Activated CD4-positive, alpha-beta T cell treated with anti-CD3 and anti-CD28 coated beads, Interleukin-2, Interleukin-6, amounts not matched to agents 100 ng/mL and 50 ng/mL, durations not matched to agents 16 hours and 8 hours (primary cell): ENCODE measurements at places on chromosomes 12 and 14.

- peak; percentile 53 for DNase-seq
These were observed 1124.7 kb downstream of the FLRT2 start for GRCh38 chr14:86654558-86655184.

GRCh38 chr12:20657496-20657895 lies 37.6 kb upstream of the SLCO1C1 start:
- DNase-seq, result no peak

DNA sequence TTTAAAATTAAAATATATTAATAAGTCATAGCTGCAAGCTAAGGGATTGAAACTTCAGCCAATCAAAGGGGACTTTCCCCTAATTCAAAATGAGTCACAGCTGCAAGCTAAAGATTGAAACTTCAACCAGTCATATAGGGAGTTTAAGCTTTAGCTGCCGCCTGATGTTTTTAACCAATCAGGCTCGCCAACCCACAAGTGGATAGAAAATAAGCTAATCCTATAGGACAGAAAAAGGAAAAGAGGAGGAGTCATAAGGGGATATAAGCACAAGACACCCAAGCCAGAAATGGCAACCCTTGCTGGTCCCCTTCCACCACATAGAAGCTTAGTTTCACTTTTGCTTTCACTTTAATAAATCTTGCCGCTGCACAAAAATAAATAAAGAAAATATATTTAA lies 1154.6 kb downstream of the GALC start:
- DNase-seq, result peak; percentile 30

DNA sequence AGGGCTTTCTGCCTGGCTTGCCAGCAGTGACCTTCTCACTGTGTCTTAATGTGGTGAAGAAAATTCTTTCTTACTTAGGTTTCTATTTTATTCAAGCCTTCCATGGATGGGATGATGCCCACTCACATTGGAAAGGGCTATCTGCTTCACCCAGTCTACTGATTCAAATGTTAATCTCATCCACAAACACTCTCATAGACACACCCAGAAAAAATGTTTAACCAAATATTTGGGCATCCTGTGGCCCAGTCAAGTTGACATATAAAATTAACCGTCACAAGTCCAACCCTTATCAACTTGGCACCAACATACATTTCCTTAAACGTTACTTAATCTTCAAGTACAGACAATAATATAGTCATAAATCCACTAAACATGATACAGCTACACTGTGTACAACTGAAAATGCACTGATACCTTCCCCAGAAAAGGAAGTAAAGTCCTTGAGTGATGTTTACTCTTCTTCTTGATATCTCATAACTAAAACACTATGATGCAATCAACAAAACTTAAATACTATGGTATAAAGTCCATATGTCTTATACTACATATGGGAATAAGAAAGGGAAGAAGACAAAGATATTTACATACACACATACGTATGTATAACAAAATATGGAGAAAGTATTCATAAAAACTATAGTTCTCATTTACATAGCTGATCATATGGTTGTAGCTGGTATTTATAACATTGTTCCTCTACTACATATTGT lies 394.7 kb upstream of the NOVA1 start:
- no peak for DNase-seq

DNA sequence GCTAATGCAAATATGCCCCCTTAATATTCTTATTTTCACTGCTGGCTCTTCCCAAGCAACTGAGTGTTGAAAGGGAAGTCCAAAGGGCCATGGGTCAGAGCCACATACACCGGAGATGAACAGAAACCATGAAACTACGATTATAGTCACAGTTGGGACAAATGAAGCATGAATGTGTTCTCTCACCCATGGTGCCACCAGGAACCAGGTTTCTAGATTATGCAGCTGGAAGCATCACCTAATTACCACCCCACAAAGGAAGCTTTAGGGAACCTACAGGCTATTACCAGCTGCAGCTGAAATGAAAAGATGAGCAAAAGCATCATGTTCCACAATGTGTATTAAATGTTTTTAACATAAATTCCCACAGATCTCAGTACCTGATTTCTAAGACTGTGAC lies 15.4 kb downstream of the TMTC1 start:
- no peak for DNase-seq

DNA sequence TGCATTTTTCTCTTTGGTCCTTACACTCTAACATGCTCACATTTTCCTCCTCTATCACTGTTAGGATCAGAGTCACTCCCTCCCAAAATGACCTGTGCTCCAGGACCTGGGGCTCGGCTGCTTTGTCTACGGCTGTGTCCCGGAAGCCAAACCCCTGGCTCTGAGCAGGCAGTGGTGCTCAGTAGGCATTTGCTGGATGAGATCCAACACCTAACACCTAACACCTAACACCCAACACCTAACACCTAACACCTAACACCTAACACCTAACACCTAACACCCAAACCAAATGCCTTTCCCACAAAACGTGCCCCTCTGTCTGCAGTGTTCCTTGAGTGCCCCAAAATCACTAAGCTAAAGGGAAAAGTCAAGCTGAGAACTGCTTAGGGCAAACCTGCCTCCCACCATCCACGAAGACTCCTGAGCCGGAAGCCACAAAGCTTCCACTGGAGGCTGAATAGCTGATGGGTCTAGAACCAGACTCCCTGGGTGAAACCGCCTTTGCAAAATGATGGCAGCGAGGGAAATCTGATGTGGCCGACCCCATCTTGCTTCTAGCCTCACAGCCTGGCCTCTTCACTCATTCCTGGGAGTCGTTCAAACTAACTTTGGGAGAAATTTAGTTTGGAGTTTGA lies 29.2 kb downstream of the HSP90AA1 start:
- DNase-seq, result no peak

DNA sequence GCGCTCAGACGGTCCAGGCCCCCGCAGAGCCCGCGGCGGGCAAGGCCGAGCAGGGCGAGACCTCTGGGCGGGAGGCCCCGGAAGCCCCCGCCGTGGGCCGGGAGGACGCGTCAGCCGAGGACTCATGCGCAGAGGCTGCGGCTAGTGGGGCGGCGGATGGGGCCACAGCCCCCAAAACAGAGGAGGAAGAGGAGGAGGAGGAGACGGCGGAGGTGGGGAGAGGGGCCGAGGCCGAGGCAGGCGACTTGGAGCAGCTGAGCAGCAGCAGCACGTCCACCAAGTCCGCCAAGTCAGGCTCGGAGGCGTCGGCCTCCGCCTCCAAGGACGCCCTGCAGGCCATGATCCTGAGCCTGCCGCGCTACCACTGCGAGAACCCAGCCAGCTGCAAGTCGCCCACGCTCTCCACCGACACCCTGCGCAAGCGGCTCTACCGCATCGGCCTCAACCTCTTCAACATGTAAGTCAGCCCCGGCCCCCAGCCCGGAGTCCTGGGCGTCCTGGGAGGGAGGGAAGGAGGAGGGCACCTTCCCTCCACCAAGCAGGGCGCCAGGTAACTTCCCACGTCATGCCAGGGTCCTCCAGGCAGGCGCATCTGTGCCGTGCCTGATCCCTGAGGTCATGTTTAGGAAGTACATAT lies 72.4 kb downstream of the IQSEC3 start:
- peak; percentile 3 for DNase-seq

DNA sequence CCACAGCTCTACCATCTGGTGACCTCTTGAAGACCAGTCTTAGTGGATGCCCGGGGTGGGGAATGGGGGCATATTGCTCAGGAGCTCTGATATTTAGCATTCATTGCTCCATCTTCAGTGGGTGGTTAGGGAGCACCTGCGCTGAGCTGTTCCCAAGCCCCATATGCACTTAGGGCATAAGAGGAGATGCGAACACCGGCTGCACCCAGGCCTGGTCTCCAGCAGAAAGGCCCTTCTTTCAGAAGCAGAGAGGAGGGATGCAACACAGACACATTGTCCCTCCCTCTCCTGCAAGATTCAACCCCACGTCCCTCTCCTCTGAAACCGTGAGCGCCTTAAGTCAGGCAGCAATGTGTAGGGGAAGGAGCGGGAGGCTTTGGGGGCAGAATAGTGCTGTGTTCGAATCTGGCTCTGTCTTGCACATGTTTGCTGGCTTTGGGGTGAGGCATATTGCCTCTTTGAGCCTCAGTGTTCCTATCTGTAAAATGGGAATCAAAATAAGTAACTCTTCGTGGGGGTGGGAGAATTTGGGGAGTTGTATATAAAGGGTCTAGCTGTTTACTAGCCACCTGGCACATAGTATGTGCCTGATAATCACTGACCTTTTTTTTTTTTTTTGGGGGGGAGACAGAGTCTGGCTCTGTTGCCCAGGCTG lies 87.7 kb downstream of the FOXN4 start:
- no peak for DNase-seq
